Naive thymus-derived CD4-positive, alpha-beta T cell (primary cell): ENCODE measurements at places on chromosomes 13 and 19. TPM values are rescaled to one million over a fixed set of nuclear protein-coding genes. Genes with fewer than 3 reads are reported as not detected.

DNA sequence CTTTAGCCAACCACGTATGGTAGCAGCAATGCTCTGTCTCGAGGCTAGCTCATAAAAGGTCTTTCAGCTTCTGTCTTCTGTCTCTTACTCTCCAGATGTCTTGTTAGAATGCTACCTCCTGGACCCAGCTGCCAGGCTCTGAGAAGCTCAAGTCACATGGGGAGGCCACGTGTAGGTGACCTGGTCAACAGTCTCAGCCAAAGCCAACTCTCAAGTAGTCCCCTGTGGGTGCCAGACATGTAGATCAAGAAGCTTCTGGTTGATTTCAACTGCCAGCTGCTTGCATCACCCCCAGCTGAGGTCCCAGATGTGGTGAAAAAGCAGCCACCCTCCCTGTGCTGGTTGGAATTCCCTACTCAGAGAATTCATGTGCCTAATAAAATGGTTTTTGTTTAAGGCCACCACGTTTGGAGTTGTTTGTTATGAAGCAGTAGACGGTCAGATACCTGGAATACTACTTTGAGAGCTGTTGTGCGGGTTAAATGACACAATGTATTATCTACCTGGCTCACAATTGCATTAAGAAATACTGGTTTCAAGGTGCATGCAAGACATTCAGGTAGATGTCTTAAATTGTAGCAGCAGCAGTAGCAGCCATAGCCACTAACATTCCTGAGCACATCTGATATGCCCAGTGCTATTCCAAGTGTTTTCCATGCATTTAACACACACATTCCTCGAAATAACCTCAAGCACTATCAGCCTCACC lies 131.0 kb upstream of the RFC3 start:
- no peak for DNase-seq

DNA sequence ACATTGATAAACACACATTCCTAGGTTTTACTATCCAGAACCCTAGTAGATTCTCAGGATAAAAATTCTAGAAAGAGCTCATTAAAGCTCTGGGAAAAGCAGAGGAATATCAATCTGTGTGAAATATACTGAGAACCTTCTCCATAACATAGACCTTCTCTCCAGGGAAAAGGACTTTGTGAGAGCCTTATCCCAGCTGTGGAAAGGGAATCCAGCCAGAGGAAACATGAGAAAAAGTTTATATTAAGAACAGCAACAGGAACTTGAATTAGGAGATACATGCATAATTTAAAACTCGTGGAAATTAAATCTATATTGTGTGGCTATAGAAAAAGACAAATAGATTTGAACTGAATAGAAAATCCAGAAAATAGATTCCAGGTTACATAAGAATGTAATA lies 1639.9 kb downstream of the EFNB2 start:
- no peak for DNase-seq

DNA sequence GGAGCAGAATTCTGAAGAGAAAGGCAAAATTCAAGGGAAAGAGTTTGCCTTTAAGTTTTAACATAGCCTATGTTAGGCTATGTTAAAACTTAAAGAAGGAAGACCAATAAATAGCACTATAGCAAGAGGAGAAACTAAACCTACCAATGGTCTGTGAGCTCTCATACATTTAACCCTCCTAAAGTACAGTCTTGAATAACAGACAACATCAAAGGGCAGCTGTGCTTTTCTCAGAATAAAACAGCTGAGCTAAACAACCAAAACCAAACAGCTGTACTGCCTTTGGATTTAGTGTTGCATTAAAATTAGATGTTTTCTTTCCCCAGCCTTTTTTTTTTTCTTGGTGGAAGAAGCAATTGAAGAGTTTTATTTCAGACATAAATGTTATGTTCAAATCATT lies 34.0 kb downstream of the KLF5 start:
- no peak for DNase-seq

Gene NCR1
- total RNA-seq = 22.1 TPM

Gene CCDC70
- not detected for total RNA-seq

Gene FUT3
- total RNA-seq = 0.45 TPM
